ENCODE measurements at places on chromosomes 5 and 9. TPM values are rescaled to one million over a fixed set of nuclear protein-coding genes. Genes with fewer than 3 reads are reported as not detected.

The HNRNPAB gene
- 84.9 TPM for total RNA-seq

The CTNND2 gene
- total RNA-seq = 0.29 TPM

The SLIT3 gene
- 85.0 TPM for total RNA-seq

The GLDC gene
- total RNA-seq = 1.4 TPM

The KCNMB1 gene
- 63.3 TPM for total RNA-seq

DNA sequence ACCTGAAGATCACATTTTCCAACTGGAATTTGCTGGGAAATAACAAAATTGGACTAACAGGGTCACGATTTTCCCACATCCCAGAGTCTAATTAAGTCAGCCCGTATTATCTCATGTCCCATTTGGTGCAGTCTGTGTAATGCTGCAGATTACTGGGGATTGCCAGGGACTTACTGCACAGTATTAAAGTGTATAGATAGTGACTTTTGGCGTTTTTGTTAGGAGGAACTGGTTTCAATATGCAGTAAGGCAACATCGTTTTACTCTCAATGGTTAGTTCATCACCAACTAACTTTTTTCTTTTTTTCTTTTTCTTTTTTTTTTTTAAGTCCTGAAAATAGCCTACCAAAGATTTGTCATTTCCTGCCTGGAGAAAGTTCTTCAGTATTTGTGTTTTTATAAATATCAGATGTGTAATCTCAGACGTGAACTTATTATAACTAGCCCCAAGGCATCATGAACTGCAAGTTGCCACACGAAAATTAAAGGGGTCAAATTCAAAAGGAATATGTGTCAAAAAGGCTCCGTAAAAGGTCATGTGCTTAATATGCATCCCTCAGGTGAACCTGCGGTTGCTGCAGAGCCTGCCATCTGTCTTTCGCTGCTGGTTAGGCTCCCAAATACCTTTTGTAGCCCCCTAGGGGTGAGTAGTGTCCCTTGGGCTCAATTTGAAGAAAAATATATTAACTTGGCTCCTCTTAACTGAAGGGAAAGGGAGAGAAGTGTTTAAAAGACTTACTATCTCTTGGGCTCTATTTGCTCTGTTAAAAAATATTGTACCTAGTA is 176.7 kb upstream of the ADAMTSL1 start:
- H3K27ac ChIP-seq = no peak overlapping the region
- H3K4me1 ChIP-seq = peaks cover 2% of the 10 kb centered on the region
- H3K27me3 ChIP-seq = no peaks in the 10 kb centered on the region
- H3K36me3 ChIP-seq = no peaks in the 10 kb centered on the region

GRCh38 chr5:172454358-172455086 is at the start of gene SH3PXD2B:
Gene SH3PXD2B (minus strand): TSS chr5:172454525. CDS start chr5:172454352, 173 bp downstream.
- no peaks in the 10 kb centered on the region for H3K36me3 ChIP-seq
- peak within 1 kb of the TSS; percentile 89 for H3K27ac ChIP-seq
- no peaks in the 10 kb centered on the region for H3K4me1 ChIP-seq
- H3K27me3 ChIP-seq = no peaks in the 10 kb centered on the region

DNA sequence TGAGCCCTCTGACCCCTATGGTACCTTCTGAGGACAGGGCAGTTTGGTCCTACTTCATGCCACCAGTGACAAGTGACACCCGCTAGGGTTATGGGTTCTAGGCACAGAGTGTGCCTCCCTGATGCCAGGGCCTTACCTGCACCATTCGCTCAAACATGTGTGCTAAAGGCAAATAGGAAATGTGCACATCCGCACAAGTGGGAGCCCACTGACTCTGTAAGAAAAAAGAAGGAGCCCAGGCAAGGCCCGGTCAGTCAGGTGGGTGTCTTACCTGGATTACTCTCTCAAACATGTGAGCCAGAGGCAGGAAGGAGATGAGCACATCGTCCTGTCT is 29.1 kb upstream of the MEIKIN start:
- H3K27me3 ChIP-seq = no peaks in the 10 kb centered on the region
- H3K27ac ChIP-seq = no peak overlapping the region
- H3K36me3 ChIP-seq = no peaks in the 10 kb centered on the region

DNA sequence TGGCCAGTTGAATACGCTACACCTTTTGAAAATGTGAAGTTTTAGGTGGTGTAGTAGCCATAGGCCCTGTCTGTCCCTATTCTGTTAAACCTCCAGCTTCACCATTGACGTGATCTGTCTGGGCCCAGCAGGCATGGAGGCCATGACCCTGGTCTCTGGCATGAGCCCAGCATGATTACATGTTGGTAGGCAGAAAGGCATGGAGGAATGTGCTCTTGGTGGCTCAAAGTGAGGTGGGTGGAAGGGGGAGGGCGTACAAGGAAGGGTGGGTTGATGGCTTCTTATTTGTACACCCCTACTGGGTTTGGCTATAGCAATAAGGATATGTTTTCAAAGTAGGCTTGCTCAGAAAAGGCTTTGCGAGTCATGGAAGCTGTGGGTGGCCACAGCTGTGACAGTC is 23.7 kb downstream of the RALGPS1 start:
- no peaks in the 10 kb centered on the region for H3K4me1 ChIP-seq
- H3K27ac ChIP-seq = no peak overlapping the region
- H3K36me3 ChIP-seq = no peaks in the 10 kb centered on the region
- no peaks in the 10 kb centered on the region for H3K27me3 ChIP-seq

DNA sequence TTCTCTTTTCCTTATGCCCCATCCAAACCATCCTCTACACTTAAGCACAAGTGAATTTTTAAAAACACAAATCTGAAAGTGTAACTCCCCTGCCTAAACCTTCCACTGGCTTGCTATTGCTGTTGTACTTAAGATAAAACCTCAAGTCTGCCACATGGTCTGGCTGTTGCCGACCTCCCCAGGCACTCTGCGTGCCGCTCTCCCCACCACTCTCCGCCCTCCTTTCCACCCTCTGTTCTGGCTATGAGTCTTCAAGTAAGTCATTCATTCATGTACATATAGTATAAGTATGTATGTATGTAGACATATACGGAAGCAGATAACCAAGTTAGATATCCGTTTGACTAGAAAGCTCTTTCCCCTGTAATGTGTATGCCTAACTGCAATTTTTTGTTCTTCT is 94.7 kb upstream of the ANKRD55 start:
- H3K27me3 ChIP-seq = no peaks in the 10 kb centered on the region
- DNase-seq = no peak
- H3K4me3 ChIP-seq = no peak overlapping the region
- H3K27ac ChIP-seq = no peak overlapping the region

- no peaks in the 10 kb centered on the region for H3K36me3 ChIP-seq
- no peak overlapping the region for H3K4me3 ChIP-seq
- H3K4me1 ChIP-seq = no peaks in the 10 kb centered on the region
- no peaks in the 10 kb centered on the region for H3K27me3 ChIP-seq
- no peak overlapping the region for H3K27ac ChIP-seq
Observed at GRCh38 chr5:3606121-3606831, 10.6 kb downstream of the IRX1 start.

- H3K27ac ChIP-seq = no peak overlapping the region
- no peaks in the 10 kb centered on the region for H3K4me1 ChIP-seq
- DNase-seq = no peak
- no peak overlapping the region for H3K4me3 ChIP-seq
- H3K27me3 ChIP-seq = no peaks in the 10 kb centered on the region
Observed at GRCh38 chr9:105466898-105467455, 19.1 kb downstream of the FSD1L start.

DNA sequence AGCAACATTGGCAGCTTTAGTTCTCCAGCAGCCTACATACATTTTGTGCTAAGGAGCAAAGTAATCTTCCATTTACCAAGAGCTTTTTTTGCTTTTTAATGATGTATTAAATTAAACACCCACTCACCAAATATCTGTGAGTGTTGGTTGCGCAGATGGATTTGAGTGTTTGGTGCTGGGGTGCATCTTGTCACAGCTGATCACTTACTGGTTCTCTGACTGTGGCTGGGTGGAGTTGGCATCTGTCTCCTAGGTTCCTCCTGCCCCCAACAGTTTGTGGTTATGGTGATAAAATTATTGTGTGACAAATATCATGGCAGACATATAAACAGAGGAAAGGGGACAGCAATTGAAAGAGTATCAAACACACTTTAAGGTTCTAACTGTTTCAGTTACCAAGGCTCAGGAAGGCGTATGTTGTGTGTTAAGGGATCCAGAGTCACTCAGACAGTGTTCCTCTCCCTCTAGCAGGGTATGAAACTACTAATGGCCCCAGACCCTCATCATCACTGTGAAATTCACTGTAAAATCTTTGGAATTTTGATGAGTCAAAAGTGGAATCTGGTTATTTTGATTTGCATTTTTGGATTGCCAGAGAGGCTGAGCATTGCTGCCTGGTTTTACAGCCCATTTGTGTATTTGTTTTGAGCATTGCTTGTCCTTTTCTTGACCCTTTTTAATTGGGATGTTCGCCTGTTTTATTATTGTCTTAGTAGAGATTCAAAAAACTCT is 81.7 kb downstream of the PDE8B start:
- H3K27me3 ChIP-seq = no peaks in the 10 kb centered on the region
- H3K27ac ChIP-seq = no peak overlapping the region
- H3K4me1 ChIP-seq = peaks cover 2% of the 10 kb centered on the region
- H3K4me3 ChIP-seq = no peak overlapping the region

DNA sequence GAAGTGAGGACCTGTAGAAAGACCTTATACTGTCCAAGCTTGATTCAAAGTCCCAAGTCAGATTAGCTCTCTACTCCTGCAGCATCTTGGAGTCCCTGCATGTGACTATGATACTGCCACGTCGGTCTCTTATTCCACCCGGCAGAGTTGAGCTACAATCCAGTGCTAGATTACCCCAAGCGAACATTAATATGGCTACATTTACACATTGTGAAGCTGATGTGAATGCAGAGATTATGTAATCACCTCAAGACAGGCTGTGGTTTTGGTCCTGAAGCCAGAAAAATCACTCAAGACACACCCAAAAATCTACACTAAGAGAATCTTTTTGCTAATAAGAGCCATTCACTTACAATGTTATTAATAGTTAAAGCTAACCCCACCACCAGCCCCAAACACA is 116.7 kb downstream of the GNA14 start:
- no peak for DNase-seq
- no peak overlapping the region for H3K4me3 ChIP-seq
- no peak overlapping the region for H3K27ac ChIP-seq
- H3K36me3 ChIP-seq = no peaks in the 10 kb centered on the region
- no peaks in the 10 kb centered on the region for H3K27me3 ChIP-seq

DNA sequence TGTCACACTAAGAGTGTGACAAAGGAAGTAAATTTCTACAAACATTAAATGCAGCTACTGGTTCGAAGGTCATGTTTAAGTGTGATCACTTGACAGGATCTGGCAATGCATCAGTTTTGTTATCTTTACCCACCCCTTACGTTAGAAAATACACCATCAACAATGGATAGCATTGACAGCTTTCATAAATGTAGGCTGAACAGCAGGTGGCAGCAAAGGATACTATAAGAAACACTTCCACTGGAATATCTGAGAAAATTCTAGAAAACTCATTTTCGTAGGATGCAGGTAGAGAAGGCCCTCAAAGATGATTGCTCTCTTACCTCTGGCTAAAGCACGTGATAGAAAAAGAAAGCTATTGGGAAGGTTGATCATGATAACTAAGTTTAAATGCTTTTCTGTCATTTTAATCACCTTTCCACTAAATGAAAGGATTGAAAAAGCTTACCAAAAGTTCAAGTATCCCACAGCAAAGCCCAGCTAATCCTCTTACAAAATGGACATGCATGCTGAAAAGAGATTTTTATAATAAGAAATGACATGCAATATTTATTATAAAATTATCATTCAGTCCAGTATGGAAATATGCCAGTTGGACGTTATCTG is 292.5 kb downstream of the PARP8 start:
- peaks cover 1% of the 10 kb centered on the region for H3K27me3 ChIP-seq
- H3K27ac ChIP-seq = no peak overlapping the region
- no peak overlapping the region for H3K4me3 ChIP-seq
- no peaks in the 10 kb centered on the region for H3K4me1 ChIP-seq
- no peaks in the 10 kb centered on the region for H3K36me3 ChIP-seq
- DNase-seq = no peak
